Eye (tissue), 1 donor: ENCODE measurements at places on chromosomes 13 and 19.

DNA sequence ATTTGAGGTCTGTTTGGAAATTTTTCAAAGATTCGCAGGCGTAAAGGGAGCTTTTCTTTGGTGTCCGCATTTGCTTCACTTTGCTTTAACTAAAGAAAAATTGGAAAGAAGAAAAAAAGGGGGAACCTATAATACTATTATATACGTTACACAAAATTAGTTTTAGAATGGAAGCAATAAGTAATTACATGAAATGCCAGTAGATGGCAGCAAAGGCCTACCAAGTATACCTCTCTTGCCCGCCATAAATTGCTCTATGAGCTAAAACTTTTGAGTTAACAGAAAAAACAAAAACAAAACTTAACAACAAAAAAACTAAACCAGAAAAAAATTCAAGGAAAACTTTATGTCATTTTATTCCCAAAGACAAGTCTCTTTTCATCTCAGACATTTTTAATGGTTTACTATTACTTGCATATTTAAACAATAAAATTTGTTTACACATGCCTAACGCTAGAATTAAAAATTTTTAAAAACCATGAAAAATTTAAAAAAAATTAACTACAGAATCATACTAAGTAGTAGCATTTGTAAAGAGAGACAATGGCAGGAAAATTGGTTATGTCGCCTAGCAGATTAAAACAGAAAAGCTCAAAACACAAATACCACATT lies 271.4 kb downstream of the NALCN start:
- peak; percentile 85 for DNase-seq

DNA sequence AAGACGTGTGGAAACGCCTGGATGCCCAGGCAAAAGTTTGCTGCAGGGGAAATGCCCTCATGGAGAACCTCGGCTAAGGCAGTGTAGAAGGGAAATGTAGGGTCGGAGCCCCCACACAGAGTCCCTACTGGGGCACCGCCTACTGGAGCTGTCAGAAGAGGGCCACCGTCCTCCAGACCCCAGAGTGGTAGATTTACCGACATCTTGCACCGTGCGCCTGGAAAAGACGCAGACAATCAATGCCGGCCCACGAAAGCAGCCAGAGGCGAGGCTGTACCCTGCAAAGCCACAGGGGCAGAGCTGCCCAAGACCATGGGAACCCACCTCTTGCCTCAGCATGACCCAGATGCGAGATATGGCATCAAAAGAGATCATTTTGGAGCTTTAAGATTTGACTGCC lies 7.0 kb upstream of the EDNRB start:
- no peak for DNase-seq

- no peak for DNase-seq
Measured at GRCh38 chr13:30976025-30976424, 43.6 kb downstream of the TEX26 start.

GRCh38 chr13:87259479-87260083 lies 411.6 kb upstream of the SLITRK5 start:
- DNase-seq: no peak

GRCh38 chr19:30037835-30038234 lies 95.8 kb downstream of the URI1 start:
- DNase-seq: no peak

DNA sequence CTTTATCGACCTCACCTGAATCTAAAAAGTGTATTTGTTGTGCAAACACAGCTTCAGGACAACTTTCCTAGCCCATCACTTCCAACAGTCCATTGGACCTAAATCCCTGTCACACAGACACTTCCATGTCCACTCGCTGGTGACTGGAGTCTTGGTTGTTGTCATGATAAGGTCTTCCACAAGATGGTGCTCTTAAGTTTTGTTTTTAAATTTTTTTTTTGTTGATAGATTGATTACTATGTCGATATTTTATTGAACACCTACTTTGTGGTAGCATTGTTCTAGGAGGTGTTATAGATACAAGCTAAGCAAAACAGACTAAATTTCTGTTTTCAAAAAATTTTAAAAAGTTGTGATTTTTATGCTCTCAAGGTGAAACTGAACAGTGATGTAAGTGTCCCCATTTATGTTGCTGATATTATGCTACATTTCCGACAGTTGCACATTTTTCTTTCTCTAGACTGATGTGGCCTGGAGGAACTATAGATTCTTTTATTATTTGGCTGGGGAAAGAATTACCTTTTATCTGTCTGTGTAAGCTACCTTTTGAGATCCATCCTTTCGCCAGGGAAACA lies 8.1 kb upstream of the ERICH6B start:
- DNase-seq: peak; percentile 31

DNA sequence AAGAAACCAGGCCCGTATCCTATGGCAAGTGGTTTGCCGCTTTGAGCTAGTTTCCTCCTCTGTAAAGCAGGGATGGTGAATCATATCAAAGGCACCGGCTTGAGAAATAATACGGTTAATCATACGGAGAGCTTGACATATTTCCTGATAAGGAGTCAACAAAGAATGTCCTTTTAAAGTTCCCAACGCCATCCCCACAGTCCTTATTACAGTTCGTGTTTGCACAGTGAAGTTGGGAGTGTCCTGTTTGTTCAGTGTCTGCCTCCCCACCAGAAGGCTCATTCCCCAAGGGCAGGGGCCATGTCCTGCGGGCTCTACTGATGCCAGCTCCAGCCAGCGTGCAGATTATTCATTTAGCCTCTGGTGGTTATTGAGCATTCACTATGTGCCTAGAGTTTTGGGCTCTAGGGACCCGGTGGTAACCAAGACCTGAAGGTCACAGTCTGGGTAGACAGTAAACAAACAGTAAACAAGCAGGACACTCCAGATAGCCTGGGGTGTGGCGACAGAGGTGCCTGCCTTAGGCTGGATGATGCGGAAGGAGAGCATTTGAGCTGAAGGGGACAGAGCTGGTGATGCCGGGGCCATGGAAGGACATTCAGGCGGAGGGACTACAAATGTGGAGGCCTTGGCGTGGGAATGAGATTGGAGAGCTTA lies 6.3 kb downstream of the GRAMD1A start:
- DNase-seq: no peak

DNA sequence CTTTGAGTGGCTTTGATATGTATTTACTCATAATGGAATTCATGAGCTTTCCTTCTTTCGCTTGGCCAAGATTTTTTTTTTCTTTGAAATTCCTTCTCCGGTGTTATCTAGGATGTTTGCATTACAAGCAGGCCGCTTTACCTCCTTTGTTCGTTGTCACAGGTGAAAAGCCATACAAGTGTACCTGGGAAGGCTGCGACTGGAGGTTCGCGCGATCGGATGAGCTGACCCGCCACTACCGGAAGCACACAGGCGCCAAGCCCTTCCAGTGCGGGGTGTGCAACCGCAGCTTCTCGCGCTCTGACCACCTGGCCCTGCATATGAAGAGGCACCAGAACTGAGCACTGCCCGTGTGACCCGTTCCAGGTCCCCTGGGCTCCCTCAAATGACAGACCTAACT lies 16.7 kb downstream of the KLF5 start:
- DNase-seq: no peak

DNA sequence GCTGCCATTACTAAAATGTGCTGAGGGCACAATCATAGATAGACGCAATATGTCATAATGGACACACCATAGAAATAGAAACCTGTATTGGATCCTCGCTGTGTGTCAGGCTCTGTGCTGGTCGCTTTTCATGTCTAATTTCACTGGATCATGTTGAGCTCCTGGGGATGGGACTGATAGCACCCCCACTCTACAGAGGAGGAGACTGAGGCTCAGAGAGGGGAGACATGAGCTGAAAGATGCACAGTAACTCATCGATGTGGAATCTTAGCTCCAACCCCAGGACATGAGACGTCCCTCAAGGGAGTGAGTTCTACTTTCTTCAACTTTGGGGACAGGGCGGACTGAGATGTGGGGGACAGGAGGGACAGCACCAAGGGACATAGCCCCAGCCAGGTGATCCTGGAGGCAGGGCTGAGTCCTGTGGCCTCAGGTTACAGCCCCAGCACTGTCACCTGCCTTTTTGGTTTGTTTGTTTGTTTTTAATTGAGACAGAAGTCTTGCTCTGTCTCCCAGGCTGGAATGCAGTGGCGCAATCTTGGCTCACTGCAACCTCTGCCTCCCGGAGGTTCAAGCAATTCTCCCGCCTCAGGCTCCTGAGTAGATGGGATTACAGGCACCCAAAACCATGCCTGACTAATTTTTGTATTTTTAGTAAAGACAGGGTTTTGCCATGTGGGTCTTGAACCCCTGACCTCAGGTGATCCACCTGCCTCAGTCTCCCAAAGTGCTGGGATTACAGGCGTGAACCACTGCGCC lies 6.6 kb upstream of the GIPC1 start:
- no peak for DNase-seq

DNA sequence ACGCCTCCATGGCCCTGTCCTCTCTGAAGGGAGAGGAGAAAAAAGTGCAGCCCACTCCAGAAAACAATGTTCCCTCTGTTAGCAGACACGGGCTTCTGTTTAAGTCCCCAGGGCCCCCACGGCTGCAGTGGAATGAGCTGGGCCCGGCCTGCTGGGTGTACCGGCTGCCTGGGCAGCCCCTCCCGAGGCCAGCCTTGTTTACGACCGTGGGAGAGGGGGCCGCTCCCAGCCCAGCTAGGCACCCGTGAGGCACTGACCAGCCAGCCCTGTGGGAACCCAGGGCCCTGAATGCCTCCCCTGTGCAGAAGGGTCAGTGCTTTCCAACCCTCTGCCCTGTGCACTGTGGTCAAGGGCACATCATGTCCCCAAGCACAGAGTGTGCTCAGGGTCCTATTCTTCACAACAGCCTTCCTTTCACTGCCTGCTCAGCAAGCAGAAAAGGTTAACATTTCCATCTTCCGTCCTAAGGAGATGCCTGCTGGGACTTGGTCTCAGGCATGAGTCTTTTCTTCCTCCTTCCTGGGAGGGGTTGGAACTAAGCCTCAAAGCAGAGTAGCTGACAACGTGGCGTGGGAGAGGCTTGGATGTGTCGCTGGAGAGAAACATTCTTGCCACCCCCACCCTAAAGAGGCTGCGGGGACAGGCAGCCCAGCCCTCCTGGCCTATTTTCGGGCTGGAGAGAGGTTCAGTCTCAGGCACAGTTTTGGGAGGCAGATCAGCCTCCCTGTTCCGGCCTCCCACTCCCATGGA lies 90.1 kb downstream of the RGCC start:
- DNase-seq: peak; percentile 51

DNA sequence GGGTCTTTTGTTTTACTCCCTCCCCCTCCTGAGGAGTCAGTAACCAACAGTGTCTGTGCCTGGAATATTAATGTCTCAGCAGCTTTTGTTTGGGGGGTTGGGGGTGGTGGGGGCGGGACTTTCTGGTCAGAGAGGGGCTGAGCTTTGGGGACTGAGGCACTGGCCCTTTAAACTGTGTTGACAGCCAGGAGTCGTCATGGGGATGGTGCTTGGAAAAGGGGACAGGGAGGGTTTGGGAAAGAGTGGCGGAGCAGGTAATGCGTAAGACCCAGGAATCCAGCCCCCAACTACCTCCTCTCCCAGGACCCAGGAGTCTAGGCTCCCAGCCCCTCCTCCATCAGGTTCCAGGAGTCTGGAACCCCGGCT lies 5.2 kb downstream of the CADM4 start:
- DNase-seq: peak; percentile 48

DNA sequence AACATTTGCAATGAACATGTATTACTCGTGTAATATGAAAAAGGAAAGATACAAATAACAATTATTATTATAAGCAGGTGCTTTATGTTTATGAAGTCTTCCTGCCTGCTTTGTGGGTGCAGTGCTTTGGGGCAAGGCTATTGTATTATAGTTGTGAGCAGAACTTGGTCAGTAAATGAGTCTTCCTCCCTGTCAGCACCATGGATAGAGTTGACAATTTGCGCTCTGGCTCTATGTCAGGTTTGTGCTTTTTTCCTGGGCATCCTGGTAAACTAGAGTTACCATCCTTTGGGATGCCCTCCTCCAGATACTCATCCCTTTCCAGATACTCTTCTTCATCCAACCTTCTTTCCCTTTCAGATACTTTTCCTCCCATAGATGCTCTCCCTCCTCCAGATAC lies 19.6 kb downstream of the ERICH6B start:
- no peak for DNase-seq

DNA sequence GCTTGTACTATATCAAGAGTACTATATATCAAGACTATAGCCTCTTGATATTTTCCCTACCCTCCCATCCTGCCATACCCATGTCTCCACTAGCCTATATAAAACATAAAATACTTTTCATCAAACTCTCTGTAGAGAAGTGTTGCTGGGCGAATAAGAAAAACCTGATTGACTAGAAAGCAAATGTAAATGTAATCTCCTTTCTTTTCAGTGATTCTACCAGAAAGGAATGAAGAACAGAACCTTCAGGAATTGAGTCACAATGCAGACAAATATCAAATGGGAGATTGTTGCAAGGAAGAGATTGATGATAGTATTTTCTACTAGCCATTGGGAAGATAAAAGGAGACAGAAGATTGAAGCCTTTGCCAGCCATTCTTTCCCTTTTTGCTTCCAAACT lies 89.2 kb downstream of the KCNRG start:
- DNase-seq: no peak

- DNase-seq: no peak
Measured at GRCh38 chr19:4914736-4915501, 5.6 kb downstream of the UHRF1 start.

DNA sequence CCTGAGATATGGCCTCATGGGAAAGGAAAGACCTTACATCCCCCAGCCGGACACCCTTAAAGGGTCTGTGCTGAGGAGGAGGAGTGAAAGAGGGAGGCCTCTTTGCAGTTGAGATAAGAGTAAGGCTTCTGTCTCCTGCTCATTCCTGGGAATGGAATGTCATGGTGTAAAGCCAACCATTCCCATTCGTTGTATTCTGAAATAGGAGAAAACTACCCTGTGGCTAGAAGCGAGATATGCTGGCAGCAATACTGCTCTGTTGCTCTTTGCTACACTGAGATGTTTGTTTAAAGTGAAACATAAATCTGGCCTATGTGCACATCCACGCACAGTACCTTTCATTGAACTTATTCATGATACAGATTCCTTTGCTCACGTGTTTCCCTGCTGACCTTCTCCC lies 783 bp upstream of the ZNF587B start:
- no peak for DNase-seq

GRCh38 chr19:2306281-2306806 lies 1.6 kb downstream of the LINGO3 start:
- DNase-seq: no peak

GRCh38 chr19:11649941-11650340 lies 52.7 kb downstream of the ZNF627 start:
- no peak for DNase-seq

GRCh38 chr19:28847468-28847867 lies 365.5 kb downstream of the UQCRFS1 start:
- no peak for DNase-seq

DNA sequence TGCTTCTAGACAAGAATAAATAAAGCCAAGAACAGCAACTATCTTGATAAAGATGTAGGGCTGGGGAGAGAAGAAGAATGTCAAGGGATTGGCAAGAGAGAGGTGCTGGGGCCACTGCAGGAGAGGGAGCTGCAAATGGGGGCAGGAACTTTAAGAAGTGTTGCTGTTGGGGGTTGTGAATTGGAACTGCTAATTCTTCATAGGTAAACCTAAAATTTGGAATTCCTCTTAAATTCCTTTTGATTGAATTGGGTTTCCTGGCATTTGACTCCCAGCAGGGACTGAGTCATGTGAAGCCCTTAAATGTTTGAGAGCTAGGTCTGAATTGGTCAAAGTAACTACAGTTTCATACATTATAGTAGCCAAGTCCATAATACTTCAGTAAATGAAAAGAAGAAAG lies 305.6 kb upstream of the TMTC4 start:
- no peak for DNase-seq

GRCh38 chr13:53138376-53139036 lies 109.9 kb downstream of the OLFM4 start:
- peak; percentile 61 for DNase-seq

GRCh38 chr13:106401081-106401480 lies 134.4 kb downstream of the EFNB2 start:
- no peak for DNase-seq
